ENCODE measurements at places on chromosomes 6 and 20.

- DNase-seq: no peak
These were observed 332.5 kb downstream of the TFAP2A start for GRCh38 chr6:10082385-10082784.

DNA sequence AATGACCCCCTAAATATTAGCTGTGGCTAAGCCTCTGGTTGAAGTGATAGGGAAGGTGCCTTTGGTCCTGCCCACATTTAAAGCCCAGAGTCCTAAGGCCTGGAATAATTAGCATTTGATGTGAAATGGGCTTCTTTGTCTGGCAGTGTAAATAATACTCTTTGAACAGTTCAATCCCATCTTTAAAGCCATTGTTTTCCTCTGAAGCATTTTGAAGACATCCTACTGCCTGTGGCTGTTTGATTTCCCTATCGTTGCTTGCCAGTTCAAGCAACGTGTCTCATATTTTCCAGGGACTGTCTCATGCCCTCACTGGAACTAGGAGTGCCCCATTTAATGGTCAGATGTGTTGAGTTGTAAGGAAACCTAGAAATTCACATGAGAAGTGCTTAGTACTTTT is 89.3 kb upstream of the BTN3A2 start:
- DNase-seq: no peak

DNA sequence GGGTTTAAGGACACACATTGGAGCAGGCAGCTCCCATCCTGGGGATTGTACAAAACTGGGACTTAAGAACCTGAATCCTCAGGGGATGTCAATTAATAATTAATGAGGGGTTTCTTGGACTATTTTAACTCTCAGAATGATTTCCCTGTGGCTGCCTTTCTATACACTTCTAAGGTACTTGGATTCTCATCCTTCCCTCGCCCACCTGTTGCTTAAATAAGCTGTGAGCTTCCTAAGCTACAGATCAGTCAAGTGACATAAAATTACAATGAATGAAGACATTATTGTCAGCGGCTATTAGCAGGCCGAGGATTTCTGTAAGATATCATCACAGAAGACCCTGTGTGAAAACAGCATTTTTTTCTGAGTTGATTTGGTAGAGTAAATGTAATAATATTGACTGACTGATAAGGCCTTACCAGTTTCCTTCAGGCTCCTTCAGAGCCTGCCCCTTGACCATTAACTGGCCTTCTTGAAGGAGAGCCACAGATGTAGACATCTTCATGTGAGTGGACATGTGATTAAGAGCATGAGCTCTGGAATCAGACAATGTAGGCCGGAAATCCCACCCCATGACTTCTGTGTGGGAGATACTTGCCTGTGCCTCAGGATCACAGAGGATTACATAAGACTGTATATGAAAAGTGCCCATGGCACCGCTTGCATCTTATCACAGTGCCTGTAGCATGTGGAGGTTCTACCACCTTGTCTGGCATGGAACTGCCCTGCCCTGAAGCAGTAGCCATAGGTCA is 101.7 kb downstream of the TULP4 start:
- no peak for DNase-seq

- no peak for DNase-seq
These were observed 54.3 kb downstream of the MYLIP start for GRCh38 chr6:16183187-16183664.

DNA sequence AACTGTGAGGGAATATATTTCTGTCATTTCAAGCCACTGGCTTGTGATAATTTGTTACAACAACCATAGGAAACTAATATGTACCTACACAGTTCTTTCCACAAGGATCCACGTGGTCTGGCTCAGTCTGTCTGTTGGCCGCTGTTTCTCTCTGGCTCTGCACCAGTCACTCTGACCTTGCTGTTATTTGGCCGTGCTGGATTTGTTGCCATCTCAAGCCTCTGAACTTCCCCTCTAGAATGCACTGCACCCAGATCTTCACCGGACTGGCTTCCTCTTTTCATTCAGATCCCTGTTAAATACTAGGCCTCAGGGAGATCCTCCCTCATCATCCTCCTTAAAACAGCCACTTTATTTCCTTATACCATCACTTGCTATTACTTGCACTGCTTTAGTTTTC is 446.8 kb downstream of the TFAP2B start:
- DNase-seq: no peak
